ENCODE measurements at places on chromosomes 16 and 17.

GRCh38 chr17:32610943-32611342, 124.2 kb downstream of the CDK5R1 start:
- no peaks in the 10 kb centered on the region for H3K36me3 ChIP-seq
- no peaks in the 10 kb centered on the region for H3K27me3 ChIP-seq
- no peak overlapping the region for H3K27ac ChIP-seq
- H3K4me3 ChIP-seq = no peak overlapping the region

GRCh38 chr17:3944485-3945388, 19.5 kb downstream of the ATP2A3 start:
- no peaks in the 10 kb centered on the region for H3K4me1 ChIP-seq
- H3K36me3 ChIP-seq = peaks cover 49% of the 10 kb centered on the region
- H3K4me3 ChIP-seq = no peak overlapping the region
- H3K27me3 ChIP-seq = no peaks in the 10 kb centered on the region
- no peak overlapping the region for H3K27ac ChIP-seq

DNA sequence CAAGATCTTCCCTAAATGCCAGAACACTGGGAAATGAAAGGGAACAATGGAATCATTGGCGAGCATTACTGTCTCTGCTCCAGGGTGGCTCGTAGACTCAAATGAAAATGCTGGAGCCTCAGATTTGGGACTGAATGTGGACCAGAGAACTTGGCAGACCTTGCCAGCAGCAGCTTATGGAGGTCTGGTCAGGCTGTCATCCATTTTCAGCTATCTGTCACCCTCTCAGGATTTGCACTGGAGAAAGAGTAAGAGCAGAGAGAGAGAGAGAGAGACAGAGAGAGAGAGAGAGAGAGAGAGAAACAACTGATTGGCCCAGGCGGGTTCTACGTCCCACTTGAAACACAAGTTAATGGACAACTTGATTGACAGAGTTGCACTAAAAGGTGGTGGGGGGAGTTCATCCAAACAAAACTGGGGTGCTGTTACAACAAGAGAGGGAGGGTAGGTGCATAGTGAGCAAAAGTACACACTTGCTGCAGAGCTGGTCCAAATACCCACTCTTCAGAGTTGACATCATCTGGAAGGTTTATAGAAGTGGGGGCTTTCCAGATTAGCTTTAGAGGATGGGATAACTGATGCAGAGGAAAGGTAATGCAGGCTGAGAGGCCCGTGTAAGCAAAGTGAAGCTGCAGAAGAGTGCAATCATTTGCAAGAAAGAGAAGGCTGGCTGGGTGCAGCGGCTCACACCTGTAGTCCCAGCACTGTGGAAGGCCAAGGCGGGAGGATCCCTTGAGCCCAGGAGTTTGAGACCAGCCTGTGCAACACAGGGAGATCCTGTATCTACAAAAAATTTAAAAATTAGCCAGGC, 16.5 kb upstream of the NSMCE1 start:
- H3K4me3 ChIP-seq = no peak overlapping the region
- no peaks in the 10 kb centered on the region for H3K36me3 ChIP-seq
- DNase-seq = no peak
- no peak overlapping the region for H3K27ac ChIP-seq

DNA sequence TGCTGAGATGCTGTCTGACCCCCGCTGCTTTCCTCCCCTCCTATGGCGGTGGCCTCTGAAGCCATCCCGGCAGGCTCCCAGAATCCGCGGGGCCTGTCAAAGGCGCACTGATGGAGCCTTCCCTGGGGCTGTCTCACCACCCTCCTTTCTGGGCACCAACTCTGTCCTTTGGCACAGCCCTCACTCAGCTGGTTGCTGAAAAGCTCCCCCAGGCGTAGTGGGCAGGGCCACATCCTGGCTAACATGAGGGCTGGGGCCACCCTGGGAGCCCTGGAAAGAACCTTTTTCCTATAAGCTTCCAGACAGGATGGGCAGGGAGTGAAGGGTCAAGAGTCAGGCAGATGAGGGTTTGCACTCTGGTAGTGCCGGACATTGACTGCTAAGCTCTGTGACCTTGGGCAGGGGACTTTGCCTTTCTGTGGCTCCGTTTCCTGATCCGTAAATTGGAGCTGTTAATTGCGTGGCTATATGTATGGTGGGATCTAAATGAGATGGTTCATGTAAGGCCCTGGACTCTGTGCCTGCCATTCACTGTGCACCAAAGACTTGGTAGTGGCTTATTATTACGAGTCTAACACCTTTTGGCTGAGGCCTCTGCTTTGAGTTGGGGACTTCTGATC, 27.6 kb upstream of the LASP1NB start:
- peak overlapping the region; percentile 66 for H3K27ac ChIP-seq
- peaks cover 17% of the 10 kb centered on the region for H3K36me3 ChIP-seq
- DNase-seq = no peak
- H3K4me3 ChIP-seq = peak overlapping the region; percentile 60
- H3K4me1 ChIP-seq = peaks cover 86% of the 10 kb centered on the region
- H3K27me3 ChIP-seq = no peaks in the 10 kb centered on the region

DNA sequence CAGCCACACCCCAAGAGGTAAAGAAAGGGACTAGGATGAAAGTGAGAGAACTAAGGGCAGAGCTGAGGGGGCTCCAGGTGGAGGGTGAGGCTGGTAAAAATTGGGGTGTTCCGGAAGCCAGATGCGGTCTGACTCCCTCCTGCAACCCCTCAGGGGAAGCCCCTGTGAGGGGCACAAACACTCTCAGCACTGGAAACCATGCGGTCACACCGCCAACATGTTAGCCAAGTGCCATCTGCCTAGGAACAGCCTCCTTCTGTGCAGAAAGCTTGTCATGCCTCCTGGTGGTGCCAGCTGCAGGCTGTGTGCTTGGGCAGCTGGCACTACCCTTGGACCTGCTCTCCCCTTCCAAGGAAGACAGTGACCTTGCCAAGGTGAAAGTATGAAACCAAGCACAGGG, 83.5 kb upstream of the RPL38 start:
- peaks cover 3% of the 10 kb centered on the region for H3K27me3 ChIP-seq
- H3K36me3 ChIP-seq = no peaks in the 10 kb centered on the region
- DNase-seq = no peak
- H3K4me1 ChIP-seq = no peaks in the 10 kb centered on the region

DNA sequence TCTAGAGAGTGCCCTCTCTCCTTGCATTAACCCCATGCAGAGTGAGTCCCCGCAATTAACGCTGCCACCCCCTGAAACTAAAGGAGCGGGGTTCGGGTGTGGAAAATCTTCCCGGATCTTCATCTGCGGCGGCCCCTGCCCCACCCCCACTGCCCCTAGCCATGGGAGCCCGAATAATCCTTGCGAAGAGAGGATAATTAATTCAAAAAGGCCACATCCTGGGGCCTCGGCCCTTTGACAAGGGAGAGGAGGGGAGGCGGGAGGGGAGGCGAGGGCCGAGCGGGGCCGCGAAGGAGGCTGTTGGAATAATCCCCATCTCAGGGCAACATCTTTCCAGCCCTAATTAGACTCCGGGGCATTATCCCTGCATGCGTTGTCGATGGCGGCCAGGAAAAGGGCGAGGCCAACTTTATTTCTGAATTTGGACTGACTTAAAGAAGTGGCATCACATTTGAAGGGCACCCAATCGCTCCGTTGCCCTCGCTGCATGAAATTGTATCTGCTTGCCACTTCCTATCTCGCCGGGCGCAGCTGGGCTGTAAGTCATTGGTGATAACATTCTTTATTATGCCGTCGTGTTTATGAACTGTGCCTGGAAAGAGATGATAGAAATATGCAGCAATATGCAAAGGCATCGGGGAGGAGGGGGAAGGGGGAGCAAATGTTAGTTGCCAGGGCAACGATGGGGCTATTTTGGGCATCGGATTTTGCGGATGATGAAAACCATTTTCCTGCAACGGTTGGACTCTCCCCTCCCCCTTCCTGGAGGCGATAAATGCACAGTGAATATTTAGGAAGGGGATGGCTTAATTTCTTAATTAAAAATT, 387.1 kb upstream of the TNRC6C start:
- no peaks in the 10 kb centered on the region for H3K27me3 ChIP-seq
- H3K27ac ChIP-seq = no peak overlapping the region
- no peak for DNase-seq
- H3K36me3 ChIP-seq = no peaks in the 10 kb centered on the region

GRCh38 chr16:31364421-31364820, 9.4 kb downstream of the ITGAX start:
- peaks cover 8% of the 10 kb centered on the region for H3K4me1 ChIP-seq
- no peak overlapping the region for H3K27ac ChIP-seq
- no peaks in the 10 kb centered on the region for H3K36me3 ChIP-seq
- no peaks in the 10 kb centered on the region for H3K27me3 ChIP-seq

GRCh38 chr17:36682773-36683172, 81.4 kb downstream of the MRM1 start:
- H3K27me3 ChIP-seq = no peaks in the 10 kb centered on the region
- DNase-seq = no peak
- no peak overlapping the region for H3K4me3 ChIP-seq
- H3K36me3 ChIP-seq = no peaks in the 10 kb centered on the region
- H3K4me1 ChIP-seq = no peaks in the 10 kb centered on the region

GRCh38 chr17:53033297-53033696, 789.4 kb upstream of the KIF2B start:
- no peak for DNase-seq
- no peaks in the 10 kb centered on the region for H3K36me3 ChIP-seq
- H3K27ac ChIP-seq = no peak overlapping the region

DNA sequence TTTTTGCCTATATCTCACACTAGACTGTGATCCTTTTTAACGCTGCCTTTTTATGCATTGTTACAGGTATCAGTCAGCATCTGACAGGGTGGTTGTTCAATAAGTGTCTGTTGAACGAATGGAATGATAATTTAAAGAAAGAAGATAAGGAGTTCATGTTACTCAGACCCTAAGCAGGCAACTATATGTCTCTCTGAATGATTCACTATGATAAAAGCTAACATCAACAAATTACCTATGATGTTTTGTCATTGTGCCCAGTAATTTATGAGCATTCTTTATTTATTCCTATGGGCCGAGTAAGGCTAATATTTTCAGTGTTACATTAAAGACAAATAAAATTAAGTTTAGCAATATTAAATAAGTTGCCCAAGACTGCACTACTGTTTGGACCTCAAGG, 435.0 kb upstream of the KIF2B start:
- H3K27me3 ChIP-seq = no peaks in the 10 kb centered on the region
- H3K4me3 ChIP-seq = no peak overlapping the region
- H3K4me1 ChIP-seq = no peaks in the 10 kb centered on the region
- no peaks in the 10 kb centered on the region for H3K36me3 ChIP-seq

DNA sequence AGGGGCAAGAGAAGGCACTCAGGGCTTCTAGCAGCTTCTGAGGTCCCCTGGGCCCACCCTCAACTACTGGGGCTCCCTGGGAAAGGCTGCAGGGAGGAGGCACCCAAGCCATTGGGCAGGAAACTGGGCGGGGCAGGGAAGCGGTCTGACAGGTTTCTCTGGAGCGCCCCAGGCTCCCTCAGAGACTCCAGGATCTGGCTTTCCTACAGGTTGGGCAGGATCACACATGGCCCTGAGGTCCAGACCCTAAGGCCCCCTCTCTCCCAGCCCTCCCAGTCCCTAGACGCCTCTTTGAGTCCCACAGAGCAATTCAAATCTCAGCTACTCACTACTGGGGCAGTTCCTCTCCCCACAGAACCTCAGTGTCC, 14.3 kb downstream of the JUP start:
- no peak overlapping the region for H3K27ac ChIP-seq
- H3K27me3 ChIP-seq = no peaks in the 10 kb centered on the region
- no peaks in the 10 kb centered on the region for H3K36me3 ChIP-seq
- no peak overlapping the region for H3K4me3 ChIP-seq

DNA sequence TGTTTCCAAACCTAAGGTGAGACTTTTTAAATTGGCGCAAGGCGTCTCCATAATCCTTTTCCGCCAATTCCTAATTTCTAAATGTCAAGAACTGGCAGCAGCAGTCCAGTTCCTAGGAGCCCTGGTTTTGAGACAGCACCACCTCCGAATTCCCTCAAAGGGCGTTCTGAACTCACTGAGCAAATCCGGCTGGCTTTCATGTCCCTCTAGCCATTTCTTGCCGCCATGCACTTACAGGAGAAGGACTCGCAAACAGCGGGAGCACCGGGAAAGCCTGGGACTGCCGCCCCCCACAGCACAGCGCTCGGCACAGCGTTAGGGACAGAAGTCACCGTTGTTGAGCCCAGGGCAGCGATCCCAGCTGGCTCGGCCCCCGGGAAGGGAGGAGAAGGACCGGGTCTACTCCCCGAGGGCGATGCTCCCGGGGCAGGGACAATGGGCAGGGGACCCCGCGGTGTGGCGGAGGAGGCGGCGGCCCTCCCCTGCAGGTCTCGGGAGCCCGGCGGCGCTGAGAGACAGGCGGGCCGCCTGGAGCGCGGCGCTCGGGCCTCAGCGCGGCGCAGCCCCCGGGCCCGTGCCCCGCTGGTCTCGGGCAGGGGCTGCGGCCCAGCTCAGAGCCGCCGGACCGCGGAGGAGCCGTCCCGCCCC, 545 bp downstream of the ARHGAP17 start:
- peak; percentile 11 for DNase-seq
- peak overlapping the region; percentile 83 for H3K4me3 ChIP-seq
- no peaks in the 10 kb centered on the region for H3K27me3 ChIP-seq
- no peaks in the 10 kb centered on the region for H3K36me3 ChIP-seq
- H3K4me1 ChIP-seq = peaks cover 63% of the 10 kb centered on the region

GRCh38 chr17:45757431-45758218, 26.5 kb upstream of the CRHR1 start:
- no peaks in the 10 kb centered on the region for H3K36me3 ChIP-seq
- peaks cover 5% of the 10 kb centered on the region for H3K27me3 ChIP-seq
- no peak overlapping the region for H3K4me3 ChIP-seq
- no peak overlapping the region for H3K27ac ChIP-seq
- no peak for DNase-seq
- H3K4me1 ChIP-seq = no peaks in the 10 kb centered on the region

- DNase-seq = no peak
- no peak overlapping the region for H3K4me3 ChIP-seq
- no peaks in the 10 kb centered on the region for H3K4me1 ChIP-seq
Measured at GRCh38 chr16:85622683-85623082, 9.6 kb downstream of the GSE1 start.

- no peaks in the 10 kb centered on the region for H3K27me3 ChIP-seq
- peaks cover 22% of the 10 kb centered on the region for H3K36me3 ChIP-seq
- H3K27ac ChIP-seq = peak overlapping the region; percentile 96
- no peak for DNase-seq
Measured at GRCh38 chr17:58329810-58330537, 1.4 kb upstream of the TSPOAP1 start.

DNA sequence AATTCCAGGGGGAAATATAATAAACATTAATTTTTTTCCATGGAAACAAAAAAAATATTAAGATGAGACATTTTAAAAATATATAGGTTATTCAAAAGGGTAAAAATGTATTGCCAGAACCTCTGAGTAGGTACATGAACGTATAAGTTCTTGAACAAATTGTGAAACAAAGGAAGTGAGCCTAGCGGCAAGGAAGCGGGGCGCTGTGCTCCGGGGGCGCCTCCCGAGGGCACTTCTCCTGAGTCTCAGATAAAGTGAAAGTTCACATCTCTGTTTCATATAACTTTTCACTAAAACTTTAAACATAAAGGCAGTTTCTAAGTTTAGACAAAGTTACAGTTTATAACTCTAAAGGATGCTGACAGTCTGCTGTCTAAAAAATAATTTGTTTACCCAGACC, 52.3 kb downstream of the TNRC6C start:
- H3K27me3 ChIP-seq = no peaks in the 10 kb centered on the region
- peaks cover 6% of the 10 kb centered on the region for H3K4me1 ChIP-seq
- DNase-seq = no peak
- H3K27ac ChIP-seq = no peak overlapping the region
- H3K36me3 ChIP-seq = peaks cover 3% of the 10 kb centered on the region

All from CD8-positive, alpha-beta memory T cell (primary cell).